DMS79 (cell line): ENCODE measurements at places on chromosomes 5 and 9.

DNA sequence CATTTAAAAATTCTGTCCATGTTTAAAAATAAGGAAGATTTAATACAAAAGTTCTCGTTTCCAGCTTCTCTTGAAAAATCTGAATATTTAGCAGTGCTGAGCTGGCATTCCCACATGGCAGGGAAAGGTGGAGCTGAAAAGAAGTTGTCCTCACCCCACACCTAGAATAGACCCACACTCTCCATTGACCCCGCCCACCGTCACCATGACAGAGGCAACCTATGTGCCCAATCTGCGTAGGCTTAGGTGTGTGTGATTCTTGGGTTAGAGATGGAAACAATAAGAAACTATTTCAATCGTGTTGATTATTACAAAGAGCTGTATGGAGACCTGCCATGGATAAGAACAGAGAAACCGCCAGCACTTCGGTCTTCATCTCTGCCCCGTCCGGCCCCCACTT, 8.9 kb upstream of the STK32A start:
- DNase-seq, result no peak

GRCh38 chr5:172611913-172612312, 29.1 kb upstream of the NEURL1B start:
- no peak for DNase-seq

- DNase-seq, result no peak
These were observed 31.2 kb upstream of the RNU6ATAC start for GRCh38 chr9:134195558-134195957.

DNA sequence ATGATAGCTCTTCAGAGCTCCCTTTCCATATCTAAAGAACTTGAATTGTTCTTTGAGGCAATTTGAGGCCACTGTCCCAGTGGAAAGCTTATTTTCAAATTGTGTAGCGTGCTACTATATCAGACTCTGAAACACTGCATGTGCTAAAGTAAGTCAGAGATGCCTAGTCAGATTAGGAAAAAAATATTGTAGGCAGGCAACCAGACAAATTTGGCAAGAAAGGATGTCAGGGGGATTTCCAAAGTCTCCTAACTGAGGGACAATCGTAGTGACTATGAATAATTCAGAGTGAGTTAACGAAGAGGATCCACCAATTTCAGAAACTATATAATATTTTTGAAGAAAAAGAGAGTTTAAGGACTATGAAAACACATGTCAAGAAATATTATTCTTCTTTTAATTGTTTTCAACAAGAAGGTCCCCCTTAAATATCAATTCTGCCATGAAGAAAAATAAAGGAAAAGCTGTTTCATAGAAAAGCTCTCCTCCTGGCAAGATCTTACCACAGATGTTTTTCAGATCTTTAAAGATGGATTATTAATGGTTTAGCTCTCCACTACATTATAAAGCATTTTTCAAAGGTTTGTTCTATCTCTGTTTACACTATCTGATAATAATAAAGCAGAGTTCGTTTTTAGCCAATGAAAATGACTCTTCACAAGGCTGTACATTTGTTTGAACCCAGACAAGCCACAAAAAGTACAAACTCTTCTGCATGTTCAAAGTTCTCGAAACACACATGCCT, 273.5 kb upstream of the PTGER4 start:
- DNase-seq, result no peak

- DNase-seq, result no peak
These were observed 355.1 kb upstream of the TUSC1 start for GRCh38 chr9:26033336-26033735.

DNA sequence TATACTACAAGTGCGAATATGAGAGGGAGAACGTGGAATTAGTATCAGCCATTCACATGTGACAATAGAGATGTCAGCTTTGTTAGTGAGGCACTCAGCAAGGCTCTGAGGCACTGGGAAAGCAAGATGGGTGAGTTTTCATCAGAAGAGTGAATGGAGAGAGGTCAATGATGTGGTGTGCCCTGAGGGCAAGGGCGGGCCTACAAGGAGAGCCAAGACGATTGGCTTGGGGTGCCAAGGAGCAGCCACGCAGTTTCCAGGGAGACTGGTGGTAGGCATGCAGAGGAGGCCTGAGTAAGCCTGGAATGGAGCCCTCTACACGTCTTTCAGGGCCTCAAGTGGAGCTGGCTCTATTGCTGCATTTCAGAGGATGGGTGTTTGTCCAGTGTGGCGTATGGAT, 24.7 kb downstream of the BTF3 start:
- DNase-seq, result no peak

DNA sequence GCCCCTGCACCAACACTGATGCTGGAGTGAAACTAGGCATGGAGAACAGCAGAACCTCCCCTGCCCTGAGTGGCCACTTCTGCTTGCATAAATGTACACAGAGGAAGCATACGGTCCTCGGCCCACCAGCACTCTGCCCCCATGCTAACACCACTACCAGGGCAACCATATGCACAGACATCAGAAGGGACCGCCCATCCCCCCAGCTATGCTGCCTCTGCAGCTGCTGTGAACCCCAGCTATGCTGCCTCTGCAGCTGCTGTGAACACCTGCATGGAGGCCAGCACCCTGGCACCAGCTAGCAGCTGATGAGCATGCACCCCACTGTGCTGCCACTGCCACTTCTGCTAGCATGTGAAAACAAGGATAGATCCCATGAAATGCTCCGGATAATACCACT, 250.3 kb downstream of the TUSC1 start:
- DNase-seq, result no peak

DNA sequence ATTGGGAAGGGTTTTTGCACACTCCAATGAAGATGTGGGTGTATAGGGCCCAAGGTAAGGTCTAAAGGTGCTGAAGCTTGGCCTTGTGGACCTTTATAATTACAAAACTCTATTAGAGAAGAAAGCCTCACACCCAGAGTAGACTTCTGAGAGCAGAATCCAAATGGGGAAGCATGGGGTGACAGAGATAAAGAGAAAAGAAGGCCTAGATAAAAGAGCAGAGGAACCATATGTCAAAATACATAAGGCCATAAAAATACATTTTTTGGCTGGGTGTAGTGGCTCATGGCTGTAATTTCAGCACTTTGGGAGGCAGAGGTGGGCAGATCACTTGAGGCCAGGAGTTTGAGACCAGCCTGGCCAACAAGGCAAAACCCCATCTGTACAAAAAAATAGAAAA, 27.4 kb upstream of the TCERG1 start:
- no peak for DNase-seq

GRCh38 chr9:6535594-6535993, 109.9 kb downstream of the GLDC start:
- no peak for DNase-seq

DNA sequence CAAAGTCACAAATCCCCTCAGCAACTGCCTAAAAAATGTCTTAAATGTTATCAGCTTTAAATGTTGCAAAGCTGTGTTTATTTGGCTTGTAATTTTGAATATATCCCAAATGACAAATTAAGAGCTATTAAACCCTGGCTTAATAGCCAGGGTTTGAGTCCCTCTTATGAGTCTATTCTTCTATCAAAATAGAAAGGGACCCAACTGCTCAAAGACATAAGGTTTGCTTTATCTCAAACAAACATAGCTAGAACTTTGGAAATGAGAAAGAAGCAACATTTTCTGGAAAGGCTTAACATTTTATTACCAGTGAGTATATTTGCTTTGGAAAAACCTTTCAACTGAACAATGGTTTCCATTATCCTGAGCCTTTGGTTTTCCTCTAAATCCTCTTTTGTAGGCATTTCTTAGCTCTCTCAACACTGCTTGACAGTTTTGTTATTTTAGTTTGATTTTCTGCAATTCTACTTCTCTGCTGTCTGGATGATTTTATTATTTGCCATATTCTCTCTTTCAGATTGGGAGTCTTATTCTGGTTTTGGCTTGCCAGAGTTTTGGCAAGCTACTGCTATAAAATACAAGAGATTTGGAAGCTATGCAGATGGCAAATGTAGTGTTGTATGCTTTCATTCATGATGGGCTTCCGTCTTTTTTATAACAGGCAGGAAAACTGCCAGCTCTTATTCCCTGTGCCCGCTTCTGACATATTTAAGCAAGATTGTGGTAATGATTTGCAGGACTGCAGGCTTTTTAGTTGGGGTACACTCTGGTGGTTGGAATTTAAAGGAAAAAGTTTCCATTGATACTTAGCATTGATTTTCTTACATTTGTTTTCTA, 734.9 kb downstream of the DTWD2 start:
- no peak for DNase-seq

DNA sequence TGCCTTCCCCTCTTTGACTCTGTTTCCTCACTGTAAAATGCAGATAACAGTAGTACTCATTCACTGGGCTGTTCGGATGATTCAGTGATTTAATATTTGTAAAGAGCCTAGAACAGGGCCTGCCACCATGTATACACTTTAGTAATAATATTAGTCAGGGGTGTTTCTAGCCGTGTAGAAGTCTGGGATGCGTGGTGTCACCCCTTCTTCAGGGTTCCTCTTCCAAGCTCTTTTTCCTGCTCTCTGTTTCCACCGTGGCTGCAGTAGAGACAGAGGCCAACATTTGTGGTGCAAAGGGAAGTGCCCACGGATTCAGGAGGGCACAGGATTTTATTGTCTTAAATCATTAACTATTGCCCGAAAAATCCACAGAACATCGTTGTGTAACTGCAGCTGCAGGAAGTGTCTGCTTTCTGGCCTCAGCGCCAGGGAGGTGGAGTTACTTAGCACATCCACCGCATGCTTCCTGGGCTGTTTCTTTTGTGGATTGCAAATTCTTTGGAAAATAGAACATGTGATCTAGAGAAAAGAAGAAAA, 61.7 kb downstream of the TRIO start:
- no peak for DNase-seq

DNA sequence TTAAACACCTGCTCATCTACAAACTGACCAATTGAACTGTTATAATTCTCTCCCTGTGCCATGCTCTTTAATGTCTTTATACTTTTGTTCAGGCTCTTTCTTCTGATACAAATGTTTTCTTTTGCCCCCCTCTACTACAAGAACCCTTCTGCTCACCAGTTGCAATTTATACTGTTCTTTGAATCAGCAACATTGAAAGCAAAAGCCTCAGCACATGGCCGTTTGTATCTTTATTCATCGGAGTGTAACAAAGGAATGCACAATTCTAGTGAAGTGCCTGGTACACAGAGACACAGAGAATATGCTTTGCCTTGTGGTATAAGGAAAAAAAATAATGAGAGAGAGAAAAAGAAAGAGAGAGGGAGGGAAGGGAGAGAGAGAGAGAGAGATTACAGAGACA, 547.1 kb downstream of the CDH12 start:
- no peak for DNase-seq

DNA sequence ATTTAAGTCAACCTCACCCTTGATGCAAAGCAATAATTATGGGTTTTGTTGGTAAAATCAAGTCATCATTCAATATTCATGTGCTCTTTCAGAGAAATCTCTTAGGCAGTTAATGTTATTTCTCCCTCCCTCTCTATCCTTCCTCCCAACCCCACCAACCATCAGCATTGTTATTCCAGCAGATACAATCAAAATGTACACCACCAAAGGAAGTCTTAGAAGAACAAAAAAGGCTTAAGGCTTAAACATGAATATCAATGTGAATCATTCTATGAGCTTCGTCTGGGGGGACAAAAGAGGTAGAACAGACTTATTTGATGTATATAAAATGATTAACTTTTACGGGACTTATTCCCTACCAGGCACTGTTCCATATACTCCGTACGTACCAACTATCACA, 404.4 kb downstream of the ARHGEF28 start:
- DNase-seq, result no peak

GRCh38 chr9:107216329-107216728, 66.8 kb upstream of the RAD23B start:
- no peak for DNase-seq

- no peak for DNase-seq
These were observed 354.6 kb downstream of the BNC2 start for GRCh38 chr9:16515879-16516301.

DNA sequence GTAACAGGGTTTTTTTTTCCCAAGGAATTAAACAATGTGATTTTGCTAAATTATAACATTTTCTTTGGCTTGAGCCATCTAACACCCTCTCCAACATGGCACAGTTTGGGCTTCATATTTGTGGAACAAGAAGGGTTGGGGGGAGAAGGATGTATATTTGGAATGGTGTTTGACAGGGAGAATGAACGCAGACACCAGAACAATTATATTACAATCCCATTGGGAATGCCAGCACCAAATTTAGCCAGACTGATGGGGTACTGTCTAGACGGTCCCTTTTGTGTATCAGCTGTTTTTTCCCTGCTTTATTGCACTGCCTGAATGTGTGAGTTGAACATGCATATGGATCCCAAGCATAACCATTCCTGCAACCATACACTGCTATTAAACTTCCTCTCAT, 130.9 kb upstream of the TMEM161B start:
- DNase-seq, result no peak

DNA sequence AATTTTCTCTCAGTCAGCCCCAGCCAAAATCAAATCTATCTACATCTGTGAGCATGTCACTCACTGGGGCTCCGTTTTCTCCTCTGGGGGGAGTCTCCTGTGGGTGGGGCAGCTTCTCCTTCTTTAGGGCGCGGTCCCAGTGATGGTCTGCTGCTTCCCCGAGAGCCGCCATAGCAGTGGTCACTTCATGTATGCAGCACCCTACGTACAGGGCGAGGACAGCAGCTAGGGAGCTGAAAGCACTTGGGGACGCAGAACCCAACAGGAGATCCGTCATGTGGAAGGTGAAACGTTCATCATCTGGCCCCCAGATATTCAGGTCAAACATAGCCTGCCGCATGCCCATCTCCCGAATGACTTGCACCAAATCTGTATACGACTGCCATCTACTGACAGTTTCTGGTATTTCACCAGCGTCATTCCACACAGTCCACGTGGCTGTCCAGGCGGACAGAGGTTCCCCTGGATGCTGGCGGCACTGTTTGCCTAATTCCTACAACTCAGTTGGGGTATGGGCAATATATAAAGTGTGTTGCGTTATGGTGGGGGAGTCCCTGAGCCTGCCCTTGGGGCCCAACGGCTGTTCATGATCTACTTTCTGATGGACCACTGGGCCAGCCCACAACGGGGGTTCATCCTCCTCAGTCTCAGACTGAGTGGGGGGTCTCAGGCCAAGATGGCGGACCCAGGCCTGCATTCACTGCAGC, 795.0 kb downstream of the EFNA5 start:
- no peak for DNase-seq

DNA sequence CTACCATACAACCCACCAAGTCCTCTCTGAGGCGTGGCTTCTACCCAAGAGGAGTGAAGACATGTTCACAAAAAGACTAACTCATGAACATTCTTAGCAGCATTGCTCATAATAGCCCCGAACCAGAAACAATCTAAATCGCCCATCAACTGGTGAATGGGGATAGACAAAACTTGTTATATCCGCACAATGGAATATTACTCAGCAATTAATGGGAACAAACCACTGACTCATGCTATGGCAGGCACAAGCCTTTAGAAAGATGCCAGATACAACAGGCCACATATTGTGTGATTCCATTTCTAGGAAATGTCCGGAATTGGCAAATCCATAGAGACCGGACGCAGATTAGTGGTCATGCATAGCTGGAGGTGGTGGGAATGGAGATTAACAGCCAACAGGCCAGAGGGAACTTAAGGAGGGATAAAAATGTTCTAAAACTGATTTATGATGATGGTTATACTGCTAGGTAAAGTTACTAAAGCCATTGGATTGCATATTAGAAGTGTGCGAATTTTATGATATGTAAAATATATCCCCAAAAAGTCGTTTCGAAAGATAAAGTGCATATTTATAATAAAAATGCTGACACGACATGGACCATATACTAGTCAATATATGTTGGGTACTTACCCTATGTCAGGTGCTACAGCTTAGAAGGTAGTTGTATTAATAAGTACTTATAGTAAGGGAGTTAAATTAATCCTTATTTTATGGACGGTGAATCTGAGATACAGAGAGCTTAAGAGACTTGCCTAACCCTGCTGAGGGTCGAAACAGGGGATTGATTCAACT, 55.4 kb downstream of the LHX2 start:
- DNase-seq, result no peak
